ENCODE measurements at places on chromosomes 2 and 18.

DNA sequence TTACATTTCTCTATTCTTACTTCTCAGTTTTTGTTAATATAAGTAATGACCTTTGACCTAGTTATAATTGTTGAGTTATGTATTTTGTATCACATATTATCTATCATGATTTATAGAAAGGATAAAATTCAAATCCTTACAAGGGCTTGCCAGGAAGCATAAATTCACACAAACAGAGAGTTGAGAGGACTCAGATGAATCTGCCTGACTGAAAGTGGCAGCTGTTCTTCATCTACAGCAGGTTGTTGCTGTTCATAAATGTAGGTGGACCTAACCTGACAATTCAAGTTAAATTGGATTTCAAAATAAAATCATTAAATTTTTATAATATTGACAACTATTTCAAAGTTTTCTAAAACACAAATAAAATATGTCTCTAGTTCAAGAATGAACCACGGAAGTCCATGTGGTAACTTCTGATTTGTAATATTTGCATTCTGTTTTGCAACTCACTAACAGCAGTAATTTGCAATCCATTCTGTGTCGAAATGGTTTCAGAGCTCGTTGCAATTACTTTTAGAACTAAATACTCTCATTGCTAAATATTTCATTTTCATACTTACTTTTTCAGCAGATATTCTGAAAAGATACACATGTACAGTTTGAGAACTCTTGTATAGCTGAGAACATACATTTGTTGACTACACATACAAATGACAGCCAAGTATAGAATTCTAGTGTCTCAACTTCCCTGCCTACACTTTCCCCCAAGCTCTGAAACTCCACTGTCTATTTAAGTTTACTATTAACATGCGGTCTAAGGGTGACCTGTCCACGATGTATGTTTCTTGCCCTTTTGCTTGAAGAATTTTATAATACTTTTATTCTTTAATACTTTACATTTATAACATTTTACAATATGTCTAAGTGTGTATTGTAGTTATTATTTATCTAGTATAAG is 25.7 kb downstream of the SCN7A start:
- DNase-seq, result no peak

DNA sequence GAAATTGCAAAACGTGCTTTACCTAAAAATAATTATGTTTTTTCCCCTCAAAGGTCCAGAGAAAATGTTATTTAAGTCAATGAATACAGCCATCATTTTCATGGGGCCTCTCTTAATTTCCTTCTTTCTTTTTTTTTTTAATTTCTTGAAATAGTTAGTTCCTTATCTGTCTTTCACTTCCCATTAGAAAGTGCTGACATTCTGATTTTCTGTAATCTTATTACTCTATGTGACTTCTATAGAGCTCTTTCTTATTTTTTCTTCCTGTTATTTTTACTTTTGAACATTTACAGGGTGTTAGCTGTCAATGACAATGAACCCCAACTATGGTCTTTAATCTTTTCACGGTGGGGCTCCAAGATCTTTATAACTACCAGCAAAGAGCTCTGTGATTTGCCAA is 30.0 kb downstream of the CTLA4 start:
- no peak for DNase-seq

GRCh38 chr2:232646726-232647125 is 13.3 kb downstream of the EFHD1 start:
- no peak for DNase-seq

- peak; percentile 40 for DNase-seq
Observed at GRCh38 chr2:234881413-234882241, 70.2 kb upstream of the SH3BP4 start.

- no peak for DNase-seq
Observed at GRCh38 chr2:151407281-151407680, 2.4 kb upstream of the RIF1 start.

DNA sequence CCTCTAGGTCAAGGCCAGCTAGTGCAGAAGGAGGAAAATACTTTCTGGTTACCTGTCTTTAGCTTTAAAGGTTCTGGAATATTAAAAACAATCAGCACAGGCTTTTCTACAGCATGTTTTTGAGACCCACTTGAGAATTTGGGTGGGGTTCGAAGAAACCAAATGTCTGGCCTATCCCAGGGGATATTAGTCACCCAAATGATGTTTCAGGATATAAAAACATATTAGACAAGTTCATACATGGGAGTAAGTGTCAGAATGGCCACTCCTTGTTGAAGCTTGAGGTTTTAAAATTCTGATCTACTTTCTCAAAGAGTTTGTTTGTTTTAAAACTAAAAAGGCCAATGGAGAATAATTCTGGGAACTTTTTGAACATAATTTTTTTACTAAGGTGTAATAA is 158.6 kb upstream of the DLX2 start:
- DNase-seq, result no peak

DNA sequence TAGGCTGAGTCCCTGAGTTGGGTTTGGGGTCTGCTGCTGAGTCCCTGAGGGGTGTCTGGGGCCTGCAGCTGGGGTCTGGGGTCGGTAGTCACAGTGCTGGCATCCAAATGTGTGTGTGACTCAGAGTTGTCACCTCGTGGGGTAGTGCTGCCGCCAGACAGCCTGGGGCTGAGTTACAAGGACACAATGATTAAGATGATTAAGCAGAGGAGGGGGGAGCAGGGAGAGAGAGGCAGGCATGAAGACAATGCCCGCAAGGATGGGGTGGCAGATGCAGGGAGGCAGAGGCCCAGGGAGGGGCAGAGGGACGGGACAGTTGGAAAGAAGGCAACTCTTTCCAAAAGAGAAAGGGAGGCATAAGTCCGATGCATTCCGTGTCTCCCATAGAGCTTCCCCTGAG is 120.2 kb downstream of the CELF4 start:
- DNase-seq, result no peak

DNA sequence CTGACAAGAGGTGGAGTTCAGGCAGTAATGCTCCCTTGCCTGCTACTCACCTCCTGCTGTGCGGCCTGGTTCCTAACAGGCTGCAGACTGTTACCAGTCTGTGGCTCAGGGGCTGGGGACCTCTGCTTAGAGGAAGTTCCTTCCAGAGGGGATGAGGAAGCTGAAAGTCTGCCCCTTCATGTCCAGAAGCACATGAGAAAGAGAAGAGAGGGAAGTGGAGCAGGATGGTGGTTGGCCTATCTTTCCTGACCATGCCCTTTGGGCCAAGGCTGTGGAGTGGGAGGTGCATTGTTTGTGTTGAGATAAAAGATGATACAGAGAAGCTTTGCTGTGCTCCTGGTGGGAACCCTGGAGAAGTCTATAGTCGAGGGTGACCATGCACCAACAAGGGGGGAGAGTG is 112.5 kb downstream of the LPIN1 start:
- DNase-seq, result no peak

- no peak for DNase-seq
Observed at GRCh38 chr2:113980946-113981345, 91.1 kb downstream of the ACTR3 start.

DNA sequence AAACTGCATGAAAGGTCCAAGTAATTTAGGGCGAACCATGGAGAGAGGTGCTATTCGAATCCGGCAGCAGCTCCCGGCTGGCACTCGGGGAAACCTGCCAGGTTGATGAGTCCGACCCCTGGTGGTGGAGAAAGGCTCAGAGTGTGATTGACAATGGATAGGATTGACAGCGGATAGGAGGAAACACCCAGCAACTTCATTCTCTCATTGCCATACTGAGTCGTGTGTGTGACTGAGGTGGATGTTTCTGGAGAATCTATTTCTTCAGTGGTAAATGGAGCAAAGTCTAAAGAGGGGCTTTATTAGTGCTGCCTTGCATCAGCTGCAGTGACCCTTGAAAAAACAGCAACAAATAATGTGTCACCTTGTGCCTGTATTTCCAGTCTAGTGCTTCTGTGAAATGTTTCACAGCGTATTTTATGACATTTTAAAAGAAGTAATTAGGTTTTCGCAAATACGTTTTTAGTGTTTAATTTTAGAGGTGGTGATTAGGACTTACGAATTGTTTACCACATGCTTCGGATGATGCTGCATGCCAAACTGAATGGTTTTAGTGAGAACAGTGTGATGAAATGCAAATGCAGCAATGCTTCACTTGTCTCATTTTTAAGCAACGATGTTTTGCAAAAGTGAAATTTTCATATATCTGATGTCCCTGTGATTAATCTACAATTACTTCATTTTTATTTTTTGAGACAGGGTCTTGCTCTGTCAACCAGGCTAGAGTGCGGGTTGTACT is 102.0 kb downstream of the DCDC2C start:
- DNase-seq, result no peak

GRCh38 chr2:54374591-54375364 is 81.3 kb upstream of the SPTBN1 start:
- DNase-seq, result no peak

GRCh38 chr2:196759378-196759706 is 40.1 kb downstream of the GTF3C3 start:
- no peak for DNase-seq

DNA sequence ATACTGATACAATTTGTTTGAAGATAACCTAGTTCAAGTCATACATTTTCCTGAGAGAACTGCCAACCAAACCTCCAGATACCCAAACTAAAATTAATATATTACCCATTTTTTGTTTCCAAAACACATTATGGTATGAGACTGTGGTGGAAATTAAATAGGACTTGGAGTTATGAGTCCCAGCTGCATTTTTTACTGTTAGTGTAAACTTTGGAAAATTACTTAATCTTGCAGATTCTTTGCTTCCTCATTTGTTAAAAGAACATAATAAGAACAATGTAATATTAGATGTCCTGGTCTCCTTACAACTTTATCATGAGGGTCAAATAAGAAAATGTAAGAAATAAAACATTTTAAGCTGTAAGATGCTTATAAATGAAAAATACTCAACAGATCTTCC is 98.2 kb upstream of the TRIB2 start:
- DNase-seq, result no peak

- DNase-seq, result no peak
Observed at GRCh38 chr2:69111076-69111475, 98.1 kb downstream of the ANTXR1 start.

- no peak for DNase-seq
Observed at GRCh38 chr2:176488431-176488830, 219.2 kb downstream of the MTX2 start.

DNA sequence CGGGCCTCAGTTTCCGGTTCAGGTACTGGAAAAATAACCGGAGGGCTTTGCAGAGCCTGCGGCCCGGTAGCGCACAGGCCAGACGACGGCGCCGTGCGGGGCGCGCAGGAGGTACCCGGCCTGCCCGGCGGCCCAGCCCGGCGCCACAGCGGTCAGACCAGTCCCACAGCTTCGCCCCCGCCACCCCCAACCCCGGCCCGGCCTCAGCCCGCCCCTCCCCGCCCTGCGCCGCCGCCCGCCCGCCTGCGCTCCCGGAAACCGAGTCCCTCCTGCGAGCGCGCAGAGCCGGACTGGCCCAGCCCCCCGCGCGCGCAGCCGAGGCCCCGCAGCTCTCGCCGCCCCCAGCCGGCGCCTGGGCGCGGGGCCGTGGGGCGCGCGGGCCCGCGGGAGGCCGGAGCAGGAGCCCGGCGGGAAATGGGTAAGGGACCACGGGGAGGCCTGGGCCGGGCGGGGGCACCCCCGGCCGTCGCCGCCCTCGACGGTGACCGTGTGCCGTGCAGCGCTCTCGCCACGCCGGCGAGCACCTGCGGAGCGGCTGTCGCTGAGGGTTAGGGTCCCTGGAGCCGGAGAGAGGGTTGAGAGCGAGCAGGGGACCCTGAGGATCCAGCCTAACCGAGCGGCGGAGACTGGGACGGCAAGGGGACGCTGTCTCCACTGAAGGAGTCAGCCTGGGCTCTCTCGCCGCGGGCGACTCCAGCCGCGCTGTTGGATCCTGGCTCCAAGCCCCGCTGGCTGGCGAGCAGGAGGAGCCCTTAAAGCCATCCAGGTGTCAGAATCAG is 16.5 kb upstream of the PSD4 start:
- no peak for DNase-seq

GRCh38 chr18:59748628-59749360 is 51.6 kb upstream of the CCBE1 start:
- no peak for DNase-seq

DNA sequence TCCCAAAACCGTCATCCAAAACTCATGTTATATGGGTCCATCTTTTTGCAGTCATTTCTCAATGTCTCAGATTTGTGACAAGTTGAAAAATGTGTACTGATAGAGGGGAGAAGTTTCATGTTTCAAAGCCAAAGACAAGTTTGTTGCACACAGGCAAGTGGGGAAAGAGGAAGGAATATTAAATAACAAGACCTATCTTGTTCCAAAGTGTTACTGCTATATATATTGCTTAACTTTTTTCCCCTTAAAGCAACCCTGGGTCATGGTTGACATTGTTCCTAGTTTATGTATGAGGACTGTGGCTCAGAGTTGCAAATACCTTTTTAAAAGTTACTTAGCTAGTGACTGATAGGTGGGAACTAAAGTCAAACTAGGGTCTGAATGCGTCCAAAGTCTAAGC is 1.7 kb downstream of the ITGA4 start:
- DNase-seq, result no peak

GRCh38 chr18:48805826-48806535 is 144.8 kb downstream of the SMAD7 start:
- DNase-seq, result no peak

DNA sequence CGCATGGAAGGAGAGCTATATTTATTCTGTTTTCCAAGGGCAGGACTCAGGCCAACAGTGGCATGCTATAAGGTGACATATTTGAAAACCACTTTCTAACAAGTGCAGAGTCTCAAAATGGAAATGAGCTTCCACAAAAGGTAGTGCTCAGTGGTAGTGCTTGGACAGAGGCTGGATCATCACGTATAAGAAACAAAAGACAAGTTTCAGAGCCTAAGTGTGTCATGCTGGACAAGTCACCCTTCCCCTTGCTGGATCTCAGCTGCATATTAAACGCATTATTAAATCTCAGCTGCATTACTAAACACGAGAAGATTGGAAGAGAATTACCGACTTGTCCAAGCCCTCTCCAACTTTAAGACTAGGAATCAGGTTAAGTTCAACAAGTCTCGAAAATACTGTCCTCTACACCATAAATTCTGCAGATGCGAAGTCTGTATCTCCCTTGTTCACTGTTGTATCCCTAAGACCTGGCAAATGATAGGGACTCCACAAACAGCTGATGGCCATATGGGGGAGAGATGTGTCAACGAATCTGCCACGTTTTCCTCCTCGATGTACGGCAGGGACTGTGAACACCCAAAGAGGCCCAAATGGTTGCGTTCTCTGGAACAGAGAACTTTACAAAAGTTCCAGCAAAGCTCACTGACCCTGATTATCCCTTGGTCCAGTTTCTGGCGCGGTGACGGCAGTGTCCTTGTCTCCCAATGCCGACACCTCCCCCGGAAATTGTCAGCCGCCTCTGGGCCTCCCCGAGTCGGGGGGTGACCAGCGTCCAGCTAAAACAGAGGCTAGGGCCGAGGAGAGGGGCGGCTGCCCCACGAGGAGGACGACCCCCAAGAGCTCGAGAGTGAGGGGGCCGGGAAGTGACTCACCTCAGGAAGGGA is 611 bp downstream of the NOL10 start:
- DNase-seq, result no peak

GRCh38 chr2:32632089-32632488 is 4.2 kb downstream of the TTC27 start:
- DNase-seq, result no peak
